GM03348 (cell line): ENCODE measurements at places on chromosomes 12 and 14.

- no peak for DNase-seq
Measured at GRCh38 chr14:52011523-52011922, 22.2 kb downstream of the RTRAF start.

GRCh38 chr14:69325646-69326265 is 65.8 kb downstream of the GALNT16 start:
- DNase-seq = no peak

DNA sequence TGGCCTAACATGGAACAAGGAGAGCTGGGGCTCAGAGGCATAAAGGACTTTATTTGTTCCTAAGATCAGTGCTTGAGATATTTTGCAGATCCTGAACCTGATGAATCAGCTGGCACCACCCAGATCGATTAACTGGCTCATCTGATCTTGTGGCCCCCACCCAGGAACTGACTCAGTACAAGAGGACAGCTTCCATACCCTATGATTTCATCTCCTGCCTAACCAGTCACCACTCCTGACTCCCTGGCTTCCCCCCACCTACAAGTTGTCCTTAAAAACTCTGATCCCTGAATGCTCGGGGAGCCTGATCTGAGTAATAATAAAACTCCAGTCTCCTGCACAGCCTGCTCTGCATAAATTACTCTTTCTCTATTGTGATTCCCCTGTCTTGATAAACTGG is 5.1 kb downstream of the C12orf56 start:
- peak; percentile 53 for DNase-seq

GRCh38 chr12:115755061-115755724 is 522.3 kb downstream of the MED13L start:
- no peak for DNase-seq

- DNase-seq = no peak
Measured at GRCh38 chr12:57545809-57546437, 1.1 kb downstream of the DCTN2 start.

- peak; percentile 52 for DNase-seq
Measured at GRCh38 chr14:105313381-105314286, 914 bp upstream of the PACS2 start.

DNA sequence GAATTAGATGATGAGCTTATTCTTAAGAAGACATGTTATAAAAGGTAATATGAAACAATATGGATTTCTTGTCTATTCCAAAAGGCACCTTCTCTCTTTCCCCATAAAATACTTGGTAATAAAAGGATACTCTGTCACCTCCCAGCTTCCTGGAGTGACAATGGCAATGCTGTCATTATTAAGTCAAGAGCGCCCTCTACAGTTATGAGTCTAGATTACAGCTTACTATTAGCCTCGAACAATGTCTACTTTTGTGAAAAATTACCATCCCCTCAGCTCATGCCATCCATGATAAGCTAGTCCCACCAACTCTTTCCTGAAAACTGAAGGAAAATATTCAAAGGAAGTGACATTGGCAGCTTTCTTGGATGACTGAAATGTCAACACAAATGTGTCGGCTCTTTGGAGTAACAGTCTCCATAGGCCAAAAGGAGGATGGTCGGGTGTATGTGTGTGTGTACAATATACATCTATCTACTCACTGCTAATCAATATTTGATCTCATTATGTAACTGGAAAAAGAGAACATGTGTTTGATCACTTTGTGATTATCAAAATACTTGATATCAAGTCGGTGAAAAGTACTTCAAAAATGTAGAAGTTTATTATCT is 48.7 kb upstream of the CDKN3 start:
- peak; percentile 59 for DNase-seq

GRCh38 chr12:105235281-105235731 is 668 bp downstream of the APPL2 start:
- no peak for DNase-seq

- DNase-seq = no peak
Measured at GRCh38 chr12:87981495-87981894, 47.7 kb downstream of the C12orf50 start.

DNA sequence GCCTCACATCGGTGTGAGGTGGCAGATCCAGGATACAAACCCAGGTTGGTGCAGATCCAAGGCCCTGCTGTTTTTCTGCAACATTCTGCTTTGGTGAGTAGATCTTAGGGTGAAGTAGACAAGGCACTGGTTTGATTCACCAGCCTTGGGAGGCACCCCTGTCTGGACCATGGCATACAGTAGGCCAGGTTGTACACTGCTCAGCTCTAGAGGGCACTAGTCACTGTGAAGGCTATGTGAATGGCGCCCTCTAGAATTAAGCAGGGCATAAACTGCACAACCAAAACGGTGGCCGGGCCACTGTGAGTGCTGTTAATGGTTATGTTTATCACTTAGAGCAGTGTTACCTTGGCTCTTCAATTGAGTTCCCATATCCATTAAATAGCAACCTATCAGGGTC is 280.6 kb upstream of the PWP1 start:
- peak; percentile 32 for DNase-seq

DNA sequence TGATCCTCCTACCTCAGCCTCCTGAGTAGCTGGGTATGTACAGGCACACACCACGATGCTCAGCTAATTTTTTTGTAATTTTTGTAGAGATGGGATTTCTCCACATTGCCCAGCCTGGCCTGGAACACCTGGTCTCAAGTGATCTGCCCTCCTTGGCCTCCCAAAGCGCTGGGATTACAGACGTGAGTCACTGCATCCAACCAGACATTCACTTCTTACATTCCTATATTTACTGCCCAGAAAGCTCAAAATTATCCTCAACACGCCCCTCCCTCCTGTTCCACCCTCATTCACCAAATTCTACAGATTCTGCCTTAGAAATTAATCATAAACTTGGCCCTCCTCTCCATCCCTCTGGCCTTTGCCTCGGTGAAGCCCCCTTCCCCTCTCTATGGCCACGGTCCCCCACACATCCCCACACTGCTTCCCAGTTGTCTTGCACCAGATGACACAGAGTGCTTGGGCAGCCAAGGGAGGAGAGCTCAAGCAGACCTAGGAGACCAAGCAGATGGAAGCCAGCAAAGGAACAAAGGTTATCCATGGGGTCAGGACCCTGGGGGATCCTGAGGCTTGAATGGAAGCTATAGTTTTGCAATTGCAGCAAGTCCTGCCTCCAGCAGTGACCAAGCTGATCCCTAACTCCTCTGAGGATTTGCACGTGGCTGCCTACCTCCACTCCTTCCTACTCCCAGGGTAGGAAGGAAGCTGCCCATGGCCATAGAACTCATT is 213.2 kb upstream of the FOXN3 start:
- DNase-seq = no peak

DNA sequence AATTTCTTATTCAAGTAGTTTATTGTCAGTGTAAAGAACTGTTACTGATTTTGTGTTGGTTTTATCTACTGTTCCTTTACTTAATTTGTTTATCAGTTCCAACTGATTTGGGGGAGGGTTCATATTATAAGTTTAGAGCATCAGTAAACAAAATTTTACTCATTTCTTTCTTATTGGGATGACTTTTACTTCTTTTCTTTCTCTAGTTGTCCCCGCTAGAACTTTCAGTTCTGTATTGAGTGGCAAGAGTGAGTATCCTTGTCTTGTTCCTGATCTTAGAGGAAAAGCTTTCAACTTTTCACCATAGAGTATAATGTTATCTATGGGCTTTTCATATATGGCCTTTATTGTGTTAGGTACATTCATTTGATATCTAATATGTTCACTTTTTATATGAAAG is 584.1 kb downstream of the LRFN5 start:
- no peak for DNase-seq

GRCh38 chr12:31215518-31216232 is 110.3 kb downstream of the SINHCAF start:
- DNase-seq = no peak

GRCh38 chr14:70130482-70130881 is 58.3 kb downstream of the SLC8A3 start:
- DNase-seq = no peak

DNA sequence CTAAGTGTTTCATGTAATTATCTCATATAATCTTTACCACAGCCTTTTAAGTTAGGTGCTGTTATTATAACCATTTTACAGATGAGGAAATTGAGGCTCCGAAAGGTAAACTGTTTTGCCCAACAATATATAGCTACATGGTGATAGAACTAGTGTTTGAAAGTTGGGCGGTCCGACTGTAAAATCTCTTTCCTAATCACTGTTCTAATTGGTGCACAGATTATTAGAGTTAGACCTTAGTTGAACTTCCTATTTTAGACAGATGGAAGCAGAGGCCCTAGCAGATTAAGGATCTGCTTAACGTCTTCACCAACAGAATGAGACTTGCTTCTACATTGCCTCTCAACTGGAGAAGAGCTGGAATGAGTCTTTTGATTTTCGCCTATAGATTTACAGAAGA is 30.0 kb upstream of the DUSP6 start:
- no peak for DNase-seq

DNA sequence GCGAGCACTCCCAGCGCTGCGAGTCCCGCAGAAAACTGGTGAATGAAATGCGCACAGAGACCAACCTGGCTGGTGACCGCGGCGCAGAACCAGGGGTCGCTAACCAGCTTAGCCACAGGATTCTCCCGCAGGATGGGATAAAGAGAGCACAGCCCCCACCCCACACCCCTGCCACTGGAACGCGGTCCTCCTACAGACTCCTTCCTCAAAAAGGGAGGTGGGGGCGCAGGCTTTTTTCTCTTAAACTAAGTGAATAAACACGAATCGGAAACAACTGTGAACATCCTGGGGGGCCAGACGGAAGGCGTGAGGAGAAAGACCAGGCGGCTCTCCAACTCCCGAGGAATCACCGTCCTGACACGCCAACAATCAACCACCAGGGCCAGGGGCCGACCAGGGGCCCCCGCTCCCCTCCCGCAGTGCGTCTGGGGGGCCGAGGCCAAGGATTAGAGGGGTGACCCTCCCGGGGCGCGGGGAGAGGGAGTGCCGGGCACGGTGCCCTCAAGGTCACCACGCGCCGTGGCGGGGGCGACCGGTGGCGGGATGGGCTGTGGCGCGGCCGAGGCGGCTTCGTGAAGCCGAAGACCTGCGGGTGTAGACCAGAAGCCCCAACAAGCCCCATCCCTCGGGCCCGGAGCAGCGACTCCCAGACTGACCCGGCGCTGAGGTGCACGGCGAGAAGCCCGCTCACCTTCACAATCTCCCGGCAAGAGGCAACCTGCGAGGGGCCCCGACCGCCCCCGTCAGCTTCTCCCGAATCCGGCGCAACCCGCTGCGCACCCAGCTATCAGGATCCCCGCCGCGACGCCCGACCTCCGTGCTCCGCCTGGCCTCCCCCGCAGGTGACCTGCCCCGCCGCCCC is 704 bp downstream of the ATP2B1 start:
- peak; percentile 41 for DNase-seq

DNA sequence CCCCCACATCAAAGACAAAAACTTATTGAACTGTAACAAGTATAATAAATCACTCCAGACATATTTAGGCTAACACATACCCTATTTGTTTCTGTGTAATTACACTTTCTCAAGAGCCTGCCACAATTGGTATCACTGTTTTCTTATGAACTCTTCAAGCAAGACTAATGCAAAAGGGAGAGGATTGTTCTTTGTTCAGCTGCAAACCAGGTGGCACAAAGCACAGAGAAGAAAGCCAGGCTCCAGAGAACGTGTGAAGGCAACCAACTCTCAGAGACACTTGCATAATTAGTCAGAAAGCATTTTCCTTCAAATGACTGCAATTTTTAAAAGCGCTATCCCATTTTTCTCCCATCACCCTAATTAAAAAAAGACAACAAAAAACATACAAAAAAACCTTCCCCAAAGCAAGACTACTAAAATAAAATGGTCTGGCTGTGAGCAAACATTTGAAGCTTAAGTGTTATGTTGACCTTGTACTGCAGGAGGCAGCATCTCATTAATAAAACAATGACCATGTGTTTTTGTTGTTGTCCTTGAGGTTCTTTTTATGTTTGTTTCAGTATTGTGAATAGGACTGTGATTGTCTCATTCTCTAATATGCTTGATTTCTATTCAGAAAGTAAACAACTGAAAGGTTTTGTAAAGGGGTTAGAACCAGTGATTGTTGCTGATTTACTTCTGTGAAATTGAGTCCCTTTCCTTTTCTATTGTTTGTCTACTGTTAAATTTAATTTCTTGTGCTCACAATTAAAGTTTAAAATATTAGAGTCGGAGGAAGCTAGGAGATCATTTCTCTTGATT is 452.7 kb upstream of the PDE3A start:
- DNase-seq = peak; percentile 53

DNA sequence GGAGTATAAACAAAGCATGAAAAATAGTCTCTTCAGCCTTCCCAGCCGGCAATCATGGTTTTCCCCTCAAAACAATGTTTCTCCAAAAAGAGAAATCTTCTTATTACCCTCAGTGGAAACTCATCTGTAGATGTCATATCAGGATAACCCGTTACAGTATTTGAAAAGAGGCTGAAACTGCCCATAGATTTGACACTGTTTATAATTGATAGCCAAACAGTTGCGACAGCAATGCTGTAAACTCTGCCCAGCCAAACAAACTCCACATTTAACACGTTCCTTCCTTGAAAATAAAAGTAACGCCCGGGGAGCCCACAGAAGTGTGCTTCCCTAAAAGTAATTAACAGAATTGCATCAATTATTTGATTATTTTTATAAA is 201.3 kb upstream of the FOXN3 start:
- peak; percentile 44 for DNase-seq

DNA sequence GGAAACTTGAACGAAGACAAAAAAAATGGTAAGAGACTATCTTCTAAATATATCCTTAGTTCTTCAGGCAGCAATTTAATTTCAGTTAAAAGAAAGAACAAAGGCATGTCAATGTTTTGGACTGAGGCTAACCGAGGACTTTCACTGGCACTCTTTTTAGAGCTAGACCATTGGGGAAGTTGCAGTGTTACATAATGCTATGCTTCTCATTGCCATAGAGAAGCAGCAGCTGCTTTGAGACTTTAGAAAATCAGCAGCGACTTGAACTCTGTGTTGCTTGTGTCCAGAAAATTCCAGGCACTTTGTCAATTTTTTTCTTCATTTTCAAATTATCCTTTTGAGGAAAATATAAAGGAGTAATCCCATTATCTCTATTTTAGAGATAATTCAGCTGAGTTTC is 964.2 kb downstream of the NRXN3 start:
- DNase-seq = no peak

DNA sequence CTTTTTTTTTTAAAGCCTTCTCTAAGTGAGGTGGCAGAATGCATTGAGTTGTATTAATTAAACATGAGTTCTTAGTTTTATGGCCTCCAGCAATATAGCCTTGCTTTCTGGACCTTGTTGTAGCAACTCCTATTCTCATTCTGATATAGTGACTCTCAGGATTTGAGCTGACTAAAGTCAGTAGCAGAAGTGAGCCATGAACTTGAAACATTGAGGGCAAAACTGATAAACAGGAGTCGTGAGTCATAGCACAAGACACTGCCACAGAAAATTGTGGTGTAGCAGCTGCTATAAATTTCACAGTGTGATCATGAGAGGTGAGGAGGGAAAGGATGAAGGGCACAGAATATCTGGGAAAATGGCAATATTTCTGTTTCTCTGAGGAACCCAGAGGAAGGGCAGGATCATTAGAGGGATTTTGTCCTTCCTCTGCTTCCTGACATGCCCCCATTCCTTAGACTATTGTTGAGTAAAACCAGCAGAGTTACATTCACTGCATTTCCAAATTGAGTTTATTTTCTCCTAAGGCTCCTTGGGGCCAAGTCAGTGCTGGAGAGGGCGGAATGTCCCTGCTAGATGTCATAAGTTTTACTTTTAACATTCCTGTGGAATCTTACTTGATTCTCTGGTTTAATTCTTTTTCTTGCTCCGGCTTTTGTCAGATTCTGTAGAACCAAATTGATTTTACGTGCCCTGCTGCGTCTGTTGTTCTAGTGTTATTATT is 7.5 kb downstream of the KLRG1 start:
- DNase-seq = no peak
